NB4 (cell line): ENCODE measurements at places on chromosomes 4 and X.

- DNase-seq = no peak
Observed at GRCh38 chrX:139094671-139095592, 383.4 kb upstream of the FGF13 start.

- DNase-seq = no peak
Observed at GRCh38 chr4:11842620-11843263, 414.0 kb upstream of the HS3ST1 start.

- peak; percentile 8 for DNase-seq
Observed at GRCh38 chr4:64617800-64618199, 208.6 kb upstream of the TECRL start.

GRCh38 chrX:46262304-46262703, 282.9 kb downstream of the ZNF674 start:
- DNase-seq = no peak

DNA sequence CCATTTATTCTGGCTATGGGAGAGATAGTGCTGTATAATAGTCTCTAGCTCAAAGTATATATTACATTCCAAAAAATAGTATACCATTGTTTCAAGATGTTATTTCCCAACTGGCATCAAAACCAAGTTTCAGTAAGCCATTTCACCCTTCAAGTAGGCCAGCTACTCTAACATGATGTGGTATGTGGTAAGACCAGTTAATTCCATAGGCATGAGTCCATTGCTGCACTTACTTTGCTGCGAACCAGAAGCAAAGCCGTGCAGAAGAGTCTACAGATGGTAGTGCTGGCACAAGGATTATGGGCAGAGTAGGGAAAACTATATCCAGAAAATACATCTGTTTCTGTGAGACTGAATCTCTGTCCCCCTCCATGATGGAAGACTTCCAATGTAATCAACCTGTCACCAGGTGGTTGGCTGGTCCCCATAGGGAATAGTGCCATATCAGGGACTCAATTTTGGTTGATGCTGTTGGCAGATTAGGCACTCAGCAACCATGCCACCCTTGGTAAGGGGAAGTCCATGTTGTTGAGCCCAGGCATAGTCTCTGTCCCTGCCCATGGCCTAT, 49.8 kb upstream of the HSD17B10 start:
- DNase-seq = no peak

GRCh38 chr4:149291463-149291862, 524.2 kb downstream of the IQCM start:
- DNase-seq = no peak

GRCh38 chr4:153418558-153418957, 47.6 kb upstream of the TMEM131L start:
- no peak for DNase-seq

DNA sequence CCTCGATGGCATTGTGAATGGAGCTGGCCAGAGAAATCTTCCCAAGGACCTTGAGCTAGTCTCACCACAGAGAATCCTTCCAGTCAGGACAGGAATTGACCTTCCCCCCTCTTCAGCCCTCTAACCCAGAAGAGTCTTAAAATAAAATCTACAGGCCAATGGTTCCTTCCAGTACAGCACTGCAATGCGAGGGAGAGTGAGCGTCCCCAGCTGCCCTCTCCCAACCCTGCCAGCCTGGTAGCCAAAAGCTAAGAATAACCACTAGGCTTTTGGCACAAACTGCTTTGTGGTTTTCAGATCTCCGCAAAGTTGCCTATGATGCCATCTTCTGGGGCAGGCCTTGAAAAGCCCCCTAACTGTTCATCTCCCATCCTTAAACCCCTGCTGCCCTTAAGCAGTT, 175.1 kb downstream of the AR start:
- DNase-seq = no peak

DNA sequence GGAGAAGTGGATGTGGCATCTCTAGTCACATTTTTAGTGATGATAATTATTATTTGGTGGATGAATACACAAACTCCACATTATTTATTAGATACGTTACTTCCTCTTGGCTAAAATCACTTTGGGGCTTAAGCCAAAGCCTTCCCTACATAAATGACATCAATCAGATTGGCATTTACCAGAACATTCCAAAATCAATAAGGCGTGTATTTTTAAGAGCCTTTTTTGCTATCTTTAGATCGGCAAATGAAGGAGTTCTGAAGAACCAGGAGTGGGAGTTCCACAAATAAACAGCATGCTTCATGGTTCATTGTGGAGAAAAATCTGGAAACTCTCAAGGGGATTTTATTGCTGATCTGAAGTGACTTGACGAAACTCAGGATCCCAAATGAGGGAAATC, 89.7 kb downstream of the AMELX start:
- no peak for DNase-seq

GRCh38 chr4:40956721-40957255, 207.0 kb downstream of the NSUN7 start:
- no peak for DNase-seq

DNA sequence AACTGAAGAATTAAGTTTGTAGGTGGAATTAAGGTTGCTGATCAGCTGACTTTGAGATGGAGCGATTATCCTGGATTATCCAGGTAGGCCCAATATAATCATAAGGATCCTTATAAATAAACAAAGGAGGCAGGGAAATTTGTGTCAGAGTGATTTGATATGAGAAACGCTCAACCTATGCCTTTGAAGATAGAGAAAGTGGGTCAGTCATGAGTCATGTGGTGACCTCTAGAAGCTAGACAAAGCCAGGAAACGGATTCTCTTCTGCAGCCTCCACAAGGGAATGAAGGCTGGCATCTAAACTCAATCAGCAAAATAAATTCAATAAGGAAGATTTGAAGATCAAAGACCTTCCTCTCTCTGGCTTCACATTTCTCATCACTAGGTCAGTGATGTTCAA, 41.5 kb upstream of the SMIM10 start:
- DNase-seq = no peak

DNA sequence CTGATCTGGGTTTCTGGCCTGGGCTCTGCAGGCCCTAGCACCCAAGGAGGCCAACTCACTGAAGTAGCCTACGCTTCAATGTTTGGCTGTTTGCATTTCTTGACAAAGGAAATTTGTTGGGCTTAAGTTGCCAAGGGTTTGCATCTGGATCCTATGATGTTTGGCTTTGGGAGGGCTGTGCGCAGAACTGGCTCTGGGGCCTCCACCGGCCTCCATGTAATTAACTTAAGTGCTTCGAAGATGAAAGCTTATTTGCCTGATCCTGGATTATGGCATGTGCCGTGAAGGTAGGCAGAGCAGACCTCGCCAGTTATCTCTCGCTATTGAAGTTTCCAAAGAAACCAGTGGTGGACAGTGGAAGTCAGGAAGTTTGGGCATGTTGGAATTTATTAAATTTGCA, 124.3 kb upstream of the STX18 start:
- no peak for DNase-seq

GRCh38 chr4:76458297-76458696, 23.3 kb downstream of the SHROOM3 start:
- no peak for DNase-seq

DNA sequence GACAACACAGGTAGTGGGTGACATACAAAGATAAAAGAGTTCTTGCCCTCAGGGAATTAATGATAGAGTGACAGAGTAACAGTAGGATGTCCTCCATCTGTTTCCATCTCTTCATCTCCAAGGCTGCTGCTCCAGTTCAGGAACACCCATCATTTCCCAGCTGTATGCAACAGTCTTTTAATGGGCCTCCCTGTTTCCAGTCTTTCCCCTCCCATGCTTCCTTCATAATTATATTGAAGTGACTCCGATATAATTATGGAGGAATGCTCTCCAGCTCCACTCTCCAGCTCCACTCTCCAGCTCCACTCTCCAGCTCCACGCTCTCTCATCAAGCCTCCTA, 65.3 kb upstream of the MSN start:
- DNase-seq = no peak

DNA sequence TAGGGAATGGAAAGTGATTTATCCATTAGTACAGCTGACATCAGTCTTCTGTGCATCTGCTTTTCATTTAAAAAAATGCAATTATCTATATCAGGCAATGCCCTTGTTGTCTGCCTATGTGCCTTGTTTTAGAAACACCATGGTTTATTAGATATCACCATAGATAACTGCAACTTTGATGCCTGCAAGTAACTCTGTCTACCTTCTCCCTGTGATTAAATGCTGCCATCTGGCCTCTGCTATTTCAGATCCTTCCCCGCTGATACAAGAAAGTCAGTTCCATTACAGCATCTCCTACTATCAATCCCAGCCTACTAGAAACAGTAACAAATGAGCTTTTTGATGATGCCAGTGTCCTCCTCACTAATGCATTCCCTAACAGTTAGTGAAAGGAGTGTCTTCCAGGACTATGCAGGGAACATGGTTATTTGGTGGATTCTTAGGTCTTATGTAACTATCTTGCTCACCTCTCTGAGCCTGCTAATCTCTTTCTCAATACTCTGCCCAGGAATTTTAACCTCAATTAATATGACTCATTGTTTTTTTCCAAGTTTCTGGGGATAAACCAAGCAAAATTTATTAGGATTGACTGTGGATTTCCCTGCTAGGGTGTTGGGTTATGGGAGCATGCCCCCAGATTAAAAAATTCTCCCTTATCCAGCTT, 444.9 kb downstream of the RAPGEF2 start:
- DNase-seq = no peak

DNA sequence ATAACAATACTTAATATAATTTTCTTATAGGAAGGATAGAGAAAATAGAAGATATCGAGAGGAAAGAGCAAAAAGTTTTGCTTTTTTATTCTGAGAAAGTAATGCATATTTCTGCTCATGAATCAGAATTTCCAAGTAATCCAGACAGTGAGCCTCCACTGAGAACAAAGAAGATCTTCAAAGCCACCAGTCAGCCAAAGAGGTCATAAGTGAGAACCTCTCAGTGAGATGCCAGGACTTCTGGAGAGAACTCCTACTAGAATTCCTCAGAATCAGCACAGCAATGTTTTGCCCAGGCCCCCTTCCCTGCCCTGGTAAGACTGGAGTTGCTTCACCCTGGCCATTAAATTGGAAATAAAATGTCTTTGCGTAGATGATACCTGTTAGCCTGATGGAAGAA, 254.4 kb upstream of the FAT4 start:
- DNase-seq = no peak

- DNase-seq = no peak
Observed at GRCh38 chr4:174122705-174123104, 160.8 kb downstream of the FBXO8 start.

GRCh38 chr4:12861422-12861821, 622.7 kb downstream of the RAB28 start:
- no peak for DNase-seq

DNA sequence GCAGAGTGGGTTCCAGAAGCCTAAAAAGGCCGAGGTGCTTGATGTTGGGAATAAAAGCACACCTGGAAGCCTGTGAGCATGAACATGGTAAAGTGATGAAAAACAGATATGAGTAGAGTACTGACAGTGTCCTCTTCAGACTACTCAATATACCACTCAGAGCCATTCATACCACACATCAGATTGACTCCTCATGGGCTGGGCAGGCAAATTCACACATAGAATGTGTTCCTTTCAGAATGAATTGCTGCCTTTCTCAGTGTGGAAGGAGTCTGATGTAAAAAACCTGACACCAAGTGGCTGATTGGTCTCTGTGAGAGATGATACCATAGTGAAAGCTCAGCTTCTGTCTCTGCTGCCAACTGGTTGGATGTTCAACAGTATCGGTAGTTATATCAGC, 442.7 kb downstream of the RAPGEF2 start:
- DNase-seq = no peak

DNA sequence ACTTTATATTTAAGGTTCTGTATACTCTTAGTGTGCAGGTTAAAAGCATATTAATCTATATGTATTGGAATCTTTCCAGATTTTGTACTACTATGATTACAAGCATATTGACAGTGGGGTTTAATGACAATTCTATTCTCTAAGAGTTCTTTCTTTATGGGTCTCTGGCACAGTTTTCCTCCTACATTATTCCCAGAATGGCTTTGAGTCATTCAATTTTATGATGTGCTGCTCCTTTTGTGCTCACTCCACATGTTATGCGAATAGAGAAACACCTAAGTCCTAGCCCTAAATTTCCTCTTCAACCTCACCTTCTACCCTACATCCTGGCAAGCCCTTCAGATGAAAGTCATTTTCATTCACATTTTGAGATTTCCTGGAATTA, 209.9 kb upstream of the DIAPH2 start:
- DNase-seq = no peak
